ENCODE measurements at places on chromosomes 16 and 17.

GRCh38 chr17:63645775-63646487, 23.7 kb downstream of the MAP3K3 start:
- DNase-seq: no peak

DNA sequence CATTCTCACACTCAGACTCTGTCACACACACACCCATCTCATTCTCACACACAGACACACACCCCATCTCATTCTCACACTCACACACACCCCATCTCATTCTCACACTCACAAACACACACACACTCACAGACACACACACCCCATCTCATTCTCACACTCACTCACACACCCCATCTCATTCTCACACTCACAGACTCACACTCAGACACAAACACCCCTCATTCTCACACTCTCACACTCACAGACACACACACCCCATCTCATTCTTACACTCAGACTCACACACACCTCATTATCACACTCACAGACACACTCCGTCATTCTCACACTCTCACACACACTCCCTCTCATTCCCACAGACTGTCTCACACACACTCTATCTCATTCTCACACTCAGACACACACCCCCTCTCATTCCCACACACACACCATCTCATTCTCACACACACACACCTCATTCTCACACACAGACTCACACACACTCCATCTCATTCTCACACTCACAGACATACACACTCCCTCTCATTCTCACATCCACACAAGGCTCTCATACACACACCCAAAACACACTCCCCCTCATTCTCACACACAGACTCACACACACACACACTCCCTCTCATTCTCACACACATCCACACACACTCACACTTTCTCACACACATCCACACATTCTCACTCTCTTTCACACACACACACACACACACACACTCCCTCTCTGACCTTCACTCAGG, 2.9 kb downstream of the ASGR1 start:
- DNase-seq: no peak

DNA sequence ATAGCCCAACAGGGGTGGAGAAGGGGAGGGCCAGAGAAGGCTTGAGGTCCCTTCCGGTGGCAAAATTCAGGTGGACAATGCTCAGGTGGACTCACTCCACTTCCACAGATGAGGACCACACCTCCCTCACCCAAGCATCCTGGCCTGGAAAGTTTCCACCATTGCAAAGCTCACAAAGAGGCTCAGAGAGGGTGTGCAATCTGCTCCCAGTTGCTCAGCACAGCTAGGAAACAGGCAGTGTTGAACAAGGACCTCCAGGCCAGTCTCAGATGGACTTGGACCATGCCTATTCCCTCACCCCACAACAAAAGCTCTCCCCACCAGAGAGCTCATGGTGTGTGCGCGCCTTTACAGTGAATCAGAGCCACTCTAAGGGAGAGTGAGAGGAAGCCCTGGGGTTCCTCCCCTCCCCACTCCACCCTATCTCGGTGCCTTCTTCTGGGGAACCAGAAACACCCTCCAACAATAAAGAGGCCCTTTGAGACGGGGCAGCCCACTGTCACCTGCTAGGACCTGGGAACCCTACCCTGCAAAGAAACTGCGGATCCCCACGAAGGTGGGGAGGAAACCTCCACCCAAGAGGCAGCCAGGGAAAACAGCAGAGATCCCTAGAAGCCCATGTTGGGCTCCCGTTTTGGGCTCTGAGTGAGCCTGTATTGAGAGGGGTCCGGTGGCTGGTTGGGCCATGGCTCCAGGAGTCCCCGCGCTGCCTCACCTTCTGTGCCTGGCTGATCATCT, 1.6 kb downstream of the FAM83G start:
- DNase-seq: no peak

DNA sequence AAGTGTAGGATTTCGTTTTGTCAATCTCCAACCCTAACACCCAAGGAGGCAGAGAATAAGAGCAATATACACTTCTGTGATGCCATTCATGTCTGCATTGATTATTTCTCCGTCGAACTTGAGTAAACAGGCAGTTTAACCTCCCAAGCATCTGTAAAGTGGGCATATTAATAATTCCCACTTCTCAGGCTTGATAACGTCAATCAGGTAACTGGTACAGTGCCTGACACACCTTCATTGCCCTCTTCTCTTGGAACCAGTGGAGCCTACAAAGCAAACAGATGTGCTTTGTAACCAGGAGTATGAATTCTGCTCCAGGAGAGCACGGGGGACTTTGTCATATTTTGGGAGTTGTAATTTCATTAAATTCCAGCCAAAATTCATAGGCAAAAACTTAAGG, 32.5 kb upstream of the PLCG2 start:
- no peak for DNase-seq

GRCh38 chr17:12034538-12034937, 13.9 kb downstream of the MAP2K4 start:
- DNase-seq: no peak

- DNase-seq: peak; percentile 38
These were observed 3.3 kb downstream of the ITGA3 start for GRCh38 chr17:50059256-50059655.

DNA sequence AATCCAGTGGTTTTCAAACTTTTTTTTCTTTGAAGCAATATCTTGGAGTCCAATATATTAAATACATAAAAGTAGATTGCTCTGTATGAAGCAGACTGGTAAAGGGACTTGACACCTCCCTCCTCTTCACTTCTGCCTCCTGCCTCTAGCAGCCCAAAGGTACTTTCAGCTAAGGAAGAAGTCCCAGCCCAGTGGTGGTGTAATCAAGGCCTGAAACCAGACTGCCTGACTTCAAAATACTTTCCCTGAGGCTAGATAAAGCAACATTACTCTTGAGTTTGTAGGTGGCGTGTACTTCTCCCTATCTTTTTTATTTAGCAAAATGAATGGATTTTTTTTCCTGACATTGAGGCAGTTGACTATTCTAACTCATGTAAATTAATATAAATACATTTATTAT, 122.4 kb upstream of the TMEM97 start:
- no peak for DNase-seq

GRCh38 chr16:47949276-47949675, 206.5 kb downstream of the ABCC12 start:
- DNase-seq: no peak

- DNase-seq: peak; percentile 50
These were observed 13.7 kb upstream of the GUCY2D start for GRCh38 chr17:7988750-7989178.

DNA sequence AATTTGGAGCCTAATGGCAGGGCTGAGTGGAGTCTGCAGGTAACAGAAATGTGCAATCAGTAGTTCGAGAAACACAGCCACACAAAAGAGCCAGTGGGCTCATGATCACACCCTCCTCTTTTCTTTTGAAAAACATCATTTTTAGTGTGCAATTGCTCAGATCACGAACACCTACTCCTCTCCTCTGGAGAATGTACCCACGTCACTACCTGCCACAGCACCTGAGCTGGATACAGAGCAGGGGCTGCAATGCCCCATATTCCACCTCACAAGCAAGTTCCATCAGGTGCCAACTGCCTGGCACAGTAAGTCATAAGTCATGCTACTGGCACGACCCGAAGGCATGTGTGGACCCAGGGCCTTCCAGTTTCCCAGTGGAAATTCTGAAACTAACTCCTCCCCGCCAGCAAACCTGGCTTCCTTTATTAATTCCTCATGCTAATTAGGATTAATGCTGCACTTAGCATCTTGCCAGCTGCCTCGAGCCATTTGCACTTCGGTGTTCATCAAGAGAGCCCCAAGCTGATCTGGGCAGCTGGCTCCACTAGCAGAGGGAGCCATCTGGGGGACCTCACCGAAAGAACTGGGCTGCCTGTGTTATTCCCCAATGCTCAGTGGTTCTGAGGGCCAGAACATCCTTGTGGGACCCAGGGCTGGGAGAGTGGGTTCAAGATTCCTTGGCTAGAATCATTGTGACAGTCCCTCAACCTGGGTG, 2.4 kb downstream of the CACNG4 start:
- DNase-seq: no peak

DNA sequence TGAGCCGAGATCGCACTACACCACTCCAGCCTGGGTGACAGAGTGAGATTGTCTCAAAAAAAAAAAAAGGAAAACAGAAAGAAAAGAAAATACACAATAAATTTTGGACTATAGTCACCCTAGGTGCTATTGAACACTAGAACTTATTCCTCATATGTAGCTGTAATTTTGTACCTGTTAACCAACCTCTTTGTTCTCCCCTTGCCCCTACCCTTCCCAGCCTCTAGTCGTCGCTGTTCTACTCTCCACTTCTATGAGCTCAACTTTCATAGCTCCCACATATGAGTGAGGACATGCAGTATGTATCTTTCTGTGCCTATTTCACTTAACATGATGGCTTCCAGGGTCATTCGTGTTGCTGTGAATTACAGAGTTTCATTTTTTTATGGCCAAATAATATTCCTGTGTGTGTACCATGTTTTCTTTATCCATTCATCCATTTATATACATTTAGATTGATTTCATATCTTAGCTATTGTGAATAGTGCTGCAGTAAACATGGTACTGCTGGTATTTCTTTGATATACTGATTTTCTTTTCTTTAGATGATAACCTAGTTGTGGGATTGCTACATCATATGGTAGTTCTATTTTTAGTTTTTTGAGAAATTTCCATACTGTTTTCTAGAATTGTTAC, 28.3 kb downstream of the VPS35L start:
- DNase-seq: no peak

- no peak for DNase-seq
These were observed 145.6 kb upstream of the RCVRN start for GRCh38 chr17:10050597-10051101.
